ENCODE measurements at places on chromosomes 3 and 15.

- DNase-seq: peak; percentile 18
These were observed 369.1 kb downstream of the RBMS3 start for GRCh38 chr3:29649815-29650547.

- DNase-seq: no peak
These were observed 73.0 kb upstream of the GOLIM4 start for GRCh38 chr3:168168743-168169142.

DNA sequence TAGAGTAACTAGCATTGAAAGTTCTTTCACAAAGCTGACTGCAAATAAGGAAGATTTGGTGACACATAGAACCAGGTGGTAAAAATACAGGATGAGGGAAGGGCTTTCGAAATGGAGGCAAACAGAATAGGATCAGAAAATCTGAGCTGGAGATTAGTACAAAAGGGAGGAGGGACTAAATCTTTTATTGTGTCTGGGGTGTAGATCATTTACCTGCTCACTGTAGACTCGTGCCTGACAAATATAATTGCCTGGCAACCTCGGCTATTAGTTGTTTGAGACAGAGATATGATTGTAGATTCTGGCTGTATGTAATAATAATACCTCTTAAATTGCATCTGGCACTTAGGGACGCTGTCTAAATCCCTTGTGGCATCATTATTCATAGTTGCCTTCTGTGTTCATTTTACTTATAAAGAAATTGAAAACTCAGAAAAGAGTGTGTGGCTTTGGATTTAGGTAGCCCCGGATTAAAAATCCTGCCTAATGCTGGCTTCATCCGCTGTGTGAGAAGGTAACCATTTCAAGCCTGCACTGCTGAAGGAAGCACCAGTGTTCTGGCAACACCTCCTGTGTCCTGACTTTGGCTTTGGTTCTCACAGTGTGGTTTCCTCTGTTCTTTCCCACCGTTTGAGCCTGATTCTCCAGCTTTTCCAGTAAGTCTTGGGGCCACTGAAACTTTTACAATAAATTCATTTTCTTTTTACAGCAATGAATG lies 25.0 kb upstream of the GPR160 start:
- no peak for DNase-seq

- no peak for DNase-seq
These were observed 43.9 kb downstream of the ALDH1A2 start for GRCh38 chr15:58021332-58022230.

GRCh38 chr15:70906842-70907241 lies 14.2 kb downstream of the LRRC49 start:
- DNase-seq: peak; percentile 48

DNA sequence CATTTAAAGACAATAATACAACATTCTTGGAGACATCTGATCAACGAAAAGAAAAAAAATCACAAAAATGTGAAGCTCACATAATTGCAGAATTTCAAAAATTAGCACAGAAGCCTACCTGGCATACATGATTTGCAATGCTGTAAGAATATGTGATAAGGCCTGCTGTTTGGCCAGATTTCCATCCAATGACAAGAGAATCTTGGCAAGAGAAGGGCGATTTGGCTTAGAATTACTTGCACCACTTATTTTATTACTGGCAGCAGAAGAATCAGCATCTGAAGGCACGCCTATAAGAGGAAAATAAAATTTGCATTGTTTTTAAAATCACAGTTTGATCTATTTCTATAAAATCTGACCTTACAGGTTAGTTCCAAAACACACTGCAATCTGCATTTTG lies 70.3 kb upstream of the OCA2 start:
- no peak for DNase-seq

- peak; percentile 69 for DNase-seq
These were observed 17.8 kb downstream of the USP3 start for GRCh38 chr15:63522225-63522578.

GRCh38 chr3:75126556-75126955 lies 512.1 kb upstream of the CNTN3 start:
- no peak for DNase-seq

GRCh38 chr15:84023636-84024035 lies 211.9 kb upstream of the GOLGA6L4 start:
- DNase-seq: peak; percentile 15

DNA sequence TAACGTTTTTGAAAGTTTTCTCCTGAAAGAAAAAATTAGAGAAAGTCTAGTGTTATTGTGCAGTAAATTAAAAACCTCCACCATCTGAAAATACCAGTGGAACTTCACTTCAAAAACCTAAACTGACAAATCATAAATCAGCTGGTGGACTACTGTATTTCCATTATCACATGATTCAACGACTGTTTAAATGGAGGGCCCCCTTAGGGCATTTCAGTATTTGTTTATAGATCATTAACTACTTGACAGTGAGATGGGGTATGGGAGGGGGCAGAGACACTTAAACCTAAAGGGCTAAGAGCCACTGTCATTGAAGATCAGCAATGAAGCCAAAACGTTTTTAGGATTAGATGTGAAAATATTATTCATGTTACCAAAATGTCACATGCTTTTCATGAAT lies 8.8 kb upstream of the C15orf61 start:
- DNase-seq: no peak

GRCh38 chr3:2851835-2852234 lies 258.3 kb downstream of the IL5RA start:
- DNase-seq: no peak

- peak; percentile 17 for DNase-seq
These were observed 695 bp downstream of the RPL32 start for GRCh38 chr3:12840591-12841148.

- DNase-seq: no peak
These were observed 60.6 kb upstream of the GCNT3 start for GRCh38 chr15:59550956-59551355.

- DNase-seq: peak; percentile 72
These were observed 15.9 kb downstream of the ABTB1 start for GRCh38 chr3:127688416-127689265.
